NCI-H1417 treated with DMSO at 0.1 percent for 48 hours (cell line): ENCODE measurements at places on chromosomes 6 and 20.

DNA sequence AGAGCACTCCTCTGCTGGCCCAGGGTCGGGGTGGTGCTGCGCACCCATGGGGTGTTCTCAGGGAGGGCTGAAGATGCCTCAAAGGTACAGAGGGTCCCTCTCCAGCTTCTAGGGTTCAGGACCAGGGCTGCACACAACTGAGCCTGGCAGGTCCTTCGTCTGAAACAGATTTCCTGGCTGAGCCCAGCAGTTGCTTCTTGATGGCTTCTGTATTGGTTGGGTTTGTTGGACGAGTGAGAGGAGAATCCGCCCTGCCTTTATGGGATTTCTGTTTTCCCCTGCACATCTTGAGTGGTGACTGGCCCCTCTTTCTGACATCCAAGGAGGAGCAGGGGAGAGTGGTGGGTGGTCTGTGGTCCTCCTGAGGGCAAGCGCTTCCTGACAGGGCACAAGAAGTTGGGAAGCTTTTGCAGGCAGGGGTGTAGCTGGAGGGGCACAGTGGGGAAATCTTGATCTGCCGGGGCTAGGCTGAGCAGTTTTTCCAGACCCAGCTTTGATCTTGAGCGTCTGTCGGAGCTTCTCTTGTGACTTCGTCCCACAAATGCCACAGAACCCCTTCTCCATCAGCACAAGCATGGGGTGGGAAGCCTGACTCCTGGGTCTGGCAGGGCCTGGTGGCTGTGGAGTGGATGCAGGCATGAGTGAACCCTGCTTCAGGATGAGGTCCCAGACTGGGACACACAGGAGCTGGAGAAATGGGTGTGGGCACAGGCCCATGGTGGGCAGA, 116.5 kb downstream of the SYNDIG1 start:
- no peak for DNase-seq

DNA sequence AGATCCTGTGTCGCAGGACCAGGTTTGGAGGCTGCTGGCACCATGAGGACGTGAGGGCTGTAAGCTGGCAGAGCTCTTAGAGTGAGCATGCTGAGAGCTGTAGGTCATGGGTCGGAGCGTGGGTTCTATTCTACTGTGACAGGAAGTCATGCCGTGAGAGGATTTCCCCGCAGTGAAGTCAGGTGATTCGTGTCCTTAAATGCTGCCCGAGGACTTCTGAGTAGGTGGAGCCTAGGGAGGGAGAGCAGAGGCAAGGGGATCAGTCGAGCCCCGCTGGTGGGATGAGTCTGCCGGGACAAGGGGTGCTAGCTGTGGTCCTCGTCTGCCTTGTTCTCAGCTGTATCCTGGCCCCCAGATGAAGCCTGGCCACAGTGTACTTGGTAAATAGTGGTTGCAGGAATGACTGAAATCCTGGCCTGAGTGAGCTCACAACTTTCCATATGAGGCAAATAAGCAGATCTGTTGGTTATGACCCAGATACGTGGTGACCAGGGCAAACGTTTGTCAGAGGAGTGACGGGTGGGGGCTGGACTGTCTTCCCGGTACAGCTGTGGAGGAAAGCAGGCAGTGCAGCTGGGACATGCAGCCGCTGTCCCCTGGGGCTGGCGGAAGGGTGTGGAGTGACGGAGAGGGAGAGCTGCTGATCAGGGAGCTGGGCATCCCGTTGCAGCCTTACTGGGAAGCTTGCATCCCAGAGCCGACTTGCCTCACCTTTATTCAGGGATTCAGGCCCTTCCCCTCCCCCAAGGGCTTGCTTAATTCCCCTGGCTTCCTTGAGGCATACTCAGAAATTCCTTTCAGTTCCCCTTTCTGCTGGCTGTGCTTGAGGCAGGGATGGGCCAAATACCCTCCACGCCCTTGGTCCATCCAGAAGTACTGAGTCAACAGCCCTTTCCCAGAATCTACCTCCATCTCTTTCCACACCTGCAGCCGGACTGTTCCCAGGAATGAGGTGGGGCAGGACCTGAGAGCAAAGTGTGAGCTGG, 250.9 kb upstream of the RREB1 start:
- DNase-seq = no peak

- DNase-seq = no peak
Measured at GRCh38 chr6:169828176-169828575, 76.8 kb downstream of the ERMARD start.

DNA sequence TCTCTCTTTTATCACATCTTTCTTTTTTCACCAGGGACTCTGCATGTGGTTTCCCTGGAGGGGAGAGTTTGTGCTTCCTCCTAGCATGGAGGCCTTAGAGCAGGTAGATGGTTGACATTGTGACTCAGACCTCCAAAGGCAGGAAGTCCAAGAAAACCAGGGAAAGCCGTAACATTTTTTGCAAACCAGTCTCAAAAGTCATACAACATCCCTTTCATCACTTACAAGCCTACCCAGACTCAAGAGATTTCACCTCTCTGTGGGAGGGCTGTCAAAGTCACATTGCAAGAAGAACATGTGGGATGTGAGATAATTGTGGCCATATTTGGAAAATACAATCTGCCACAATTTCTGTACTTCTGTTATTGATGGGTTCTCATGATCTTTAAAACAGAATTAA, 46.2 kb downstream of the SNRNP48 start:
- DNase-seq = no peak

GRCh38 chr6:72824833-72825232, 203.0 kb downstream of the KCNQ5 start:
- no peak for DNase-seq

- no peak for DNase-seq
Measured at GRCh38 chr6:74807674-74808073, 398.2 kb downstream of the COL12A1 start.

- DNase-seq = no peak
Measured at GRCh38 chr6:81130061-81130460, 622.4 kb downstream of the TENT5A start.

DNA sequence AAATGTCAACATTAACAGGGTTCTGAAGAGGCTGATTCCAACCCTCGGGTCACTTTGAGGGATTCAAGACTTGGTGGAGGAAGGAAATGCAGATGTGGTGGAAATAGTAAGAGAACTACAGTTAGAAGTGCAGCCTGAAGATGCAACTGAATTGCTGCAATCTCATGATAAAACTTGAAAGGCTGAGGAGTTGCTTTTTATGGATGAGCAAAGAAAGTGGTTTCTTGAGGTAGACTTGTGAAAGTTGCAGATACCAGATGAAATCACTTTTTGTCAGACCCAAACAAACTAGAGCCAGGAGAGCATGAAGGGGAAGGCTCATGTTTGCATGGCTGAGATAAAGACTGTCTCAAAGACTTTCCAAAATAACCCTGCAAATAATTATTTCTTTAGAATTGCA, 16.2 kb downstream of the ANKRD6 start:
- no peak for DNase-seq

DNA sequence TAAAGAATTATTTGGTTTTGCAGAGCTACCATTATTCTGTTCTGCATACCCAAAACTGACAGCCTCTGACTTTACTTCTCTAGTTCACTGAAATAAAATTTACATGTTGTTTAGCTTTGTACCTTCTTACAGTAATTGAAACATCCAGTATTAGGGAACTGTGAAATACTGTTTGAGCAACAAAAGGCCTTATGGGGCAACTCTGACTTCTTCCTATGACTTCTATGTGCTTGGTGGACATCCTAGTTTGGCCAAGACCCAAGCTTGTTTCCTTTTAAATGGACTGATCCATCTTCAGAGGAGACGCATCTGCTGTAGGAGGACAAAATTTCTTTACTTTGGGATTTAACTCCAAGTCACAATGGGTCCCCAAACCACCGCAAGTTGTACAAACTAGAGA, 44.7 kb downstream of the NR2E1 start:
- no peak for DNase-seq

GRCh38 chr6:124393536-124393935, 568.7 kb upstream of the RNF217 start:
- no peak for DNase-seq

- DNase-seq = no peak
Measured at GRCh38 chr6:157873735-157874344, 50.8 kb downstream of the SNX9 start.
